ENCODE measurements at places on chromosomes 4 and X. TPM values are rescaled to one million over a fixed set of nuclear protein-coding genes. Genes with fewer than 3 reads are reported as not detected.

DMRTC1 gene
- total RNA-seq, result not detected

AMER1 gene
- 2.5 TPM for total RNA-seq

- H3K4me3 ChIP-seq, result no peak overlapping the region
- H3K36me3 ChIP-seq, result no peaks in the 10 kb centered on the region
- no peak for DNase-seq
- no peaks in the 10 kb centered on the region for H3K4me1 ChIP-seq
Observed at GRCh38 chrX:8653956-8654355, 78.0 kb downstream of the ANOS1 start.

VEGFC gene
- total RNA-seq, result 56.9 TPM

DNA sequence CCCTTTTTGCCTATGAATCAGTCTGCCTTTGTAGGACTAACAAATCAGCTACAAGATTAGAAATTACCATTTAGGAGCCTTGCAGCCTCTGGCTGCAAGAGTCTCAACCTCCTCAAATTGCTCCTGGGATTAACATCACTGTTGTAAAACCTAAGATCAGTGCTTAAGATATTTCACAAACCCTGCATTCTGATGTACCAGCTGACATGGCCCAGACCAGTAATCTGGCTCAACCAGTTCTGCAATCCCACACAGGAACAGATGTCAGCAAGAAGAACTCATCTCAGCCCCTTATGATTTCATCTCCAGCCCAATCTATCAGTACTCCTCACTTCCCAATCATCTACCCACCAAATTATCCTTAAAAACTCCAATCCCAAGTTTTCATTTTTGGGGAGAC is 32.5 kb upstream of the AADAT start:
- no peaks in the 10 kb centered on the region for H3K27me3 ChIP-seq
- no peak overlapping the region for H3K4me3 ChIP-seq
- H3K27ac ChIP-seq, result no peak overlapping the region
- no peak for DNase-seq

Data from osteoblast (primary cell).